Non-pigmented ciliary epithelial cell (primary cell): ENCODE measurements at places on chromosomes 3 and 15.

GRCh38 chr3:3281024-3281423 is 101.5 kb upstream of the CRBN start:
- DNase-seq = no peak

- DNase-seq = no peak
Measured at GRCh38 chr3:147336543-147337278, 69.6 kb downstream of the ZIC4 start.

DNA sequence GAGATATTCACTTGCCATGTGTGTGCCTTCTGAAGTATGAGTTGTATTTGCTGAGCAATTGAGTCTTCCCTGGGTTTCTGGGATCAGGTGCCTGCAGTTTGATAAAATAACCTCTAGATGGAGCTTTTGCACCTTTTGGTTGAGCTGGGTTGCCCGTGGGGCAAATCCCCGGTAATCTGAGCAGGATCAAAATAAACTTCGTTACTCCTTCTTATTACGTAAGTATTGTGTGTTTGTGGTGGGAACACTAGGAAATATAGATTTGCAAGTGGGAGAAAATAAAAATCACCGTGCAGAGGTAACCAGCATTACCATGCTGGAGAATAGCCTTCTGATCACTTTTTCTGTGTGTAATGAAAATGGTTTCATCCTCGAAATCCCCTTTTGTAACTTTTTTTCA is 277.4 kb upstream of the NR2E3 start:
- DNase-seq = no peak

- no peak for DNase-seq
Measured at GRCh38 chr3:160132226-160132625, 93.0 kb upstream of the C3orf80 start.

DNA sequence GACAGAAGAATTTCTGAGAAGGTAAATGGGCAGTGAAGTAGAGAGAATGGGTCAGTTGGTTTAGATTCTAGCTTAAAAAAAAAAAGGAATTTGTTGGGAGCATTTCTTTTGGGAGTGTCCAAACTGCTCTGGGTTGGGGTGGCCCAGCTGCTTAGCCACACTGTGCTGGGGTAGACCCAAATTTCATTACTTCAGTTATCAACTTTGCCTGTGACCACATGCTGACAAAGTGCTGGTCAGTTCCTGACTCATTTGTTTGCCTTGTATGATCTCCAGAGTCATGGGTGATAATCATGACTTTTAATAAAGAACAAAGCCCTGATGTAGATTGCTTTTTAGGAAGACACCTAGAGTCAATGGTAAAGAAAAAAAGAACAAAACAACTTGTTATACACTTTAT is 121.5 kb upstream of the FGF7 start:
- DNase-seq = no peak

DNA sequence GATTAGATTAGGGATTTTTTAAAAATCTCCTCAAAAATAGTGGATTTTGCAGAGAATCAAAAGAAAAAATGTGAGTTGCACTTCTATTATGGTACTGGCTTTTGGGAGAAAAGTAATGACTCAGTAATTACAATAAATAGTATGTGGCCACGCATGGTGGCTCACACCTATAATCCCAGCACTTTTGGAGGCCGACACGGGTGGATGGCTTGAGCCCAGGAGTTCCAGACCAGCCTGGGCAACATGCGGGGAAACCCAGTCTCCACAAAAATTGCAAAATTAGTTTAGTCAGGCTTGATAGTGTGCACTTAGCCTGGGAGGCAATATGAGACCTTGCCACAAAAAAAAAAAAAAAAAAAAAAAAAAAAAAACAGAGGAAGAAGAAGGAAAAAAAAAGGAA is 1098.2 kb downstream of the ZPLD1 start:
- no peak for DNase-seq

GRCh38 chr15:50593761-50594160 is 47.3 kb upstream of the USP50 start:
- no peak for DNase-seq

GRCh38 chr15:89164712-89165211 is 56.6 kb downstream of the RLBP1 start:
- DNase-seq = no peak

DNA sequence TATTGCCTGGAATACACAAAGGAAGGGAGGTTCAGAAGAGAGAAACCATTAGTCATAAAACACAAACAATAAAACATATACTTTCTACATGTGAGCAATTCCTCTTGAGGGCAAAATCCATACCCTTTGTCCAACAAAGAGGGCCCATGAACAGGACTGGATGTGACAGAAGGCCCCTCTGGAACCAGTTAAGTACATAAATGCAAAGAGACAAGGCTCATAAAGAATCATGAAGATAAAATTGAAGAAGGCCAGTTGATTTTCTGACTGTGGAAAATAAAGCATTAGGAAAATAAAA is 58.3 kb upstream of the CPOX start:
- no peak for DNase-seq

DNA sequence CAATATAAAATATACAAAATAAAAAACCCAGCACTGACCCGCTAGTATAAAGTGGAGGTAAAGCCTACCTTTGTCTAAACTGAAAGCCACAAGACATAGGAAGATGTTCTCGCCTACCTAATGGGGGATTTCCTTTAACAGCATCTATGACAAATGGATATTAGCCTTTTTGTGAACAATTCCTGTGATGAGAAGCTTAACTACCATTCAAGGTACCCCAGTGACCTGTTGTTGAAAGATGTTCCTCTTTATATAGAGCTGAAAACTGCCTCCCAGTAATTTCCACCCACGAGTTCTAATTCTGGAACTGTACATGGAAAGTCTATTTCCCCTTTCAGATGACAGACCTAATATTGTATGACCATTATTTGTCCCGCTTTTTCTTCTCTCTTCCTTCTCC is 109.8 kb upstream of the RASGRP1 start:
- DNase-seq = no peak

GRCh38 chr3:132817646-132818177 is 95.5 kb upstream of the NPHP3 start:
- DNase-seq = no peak

DNA sequence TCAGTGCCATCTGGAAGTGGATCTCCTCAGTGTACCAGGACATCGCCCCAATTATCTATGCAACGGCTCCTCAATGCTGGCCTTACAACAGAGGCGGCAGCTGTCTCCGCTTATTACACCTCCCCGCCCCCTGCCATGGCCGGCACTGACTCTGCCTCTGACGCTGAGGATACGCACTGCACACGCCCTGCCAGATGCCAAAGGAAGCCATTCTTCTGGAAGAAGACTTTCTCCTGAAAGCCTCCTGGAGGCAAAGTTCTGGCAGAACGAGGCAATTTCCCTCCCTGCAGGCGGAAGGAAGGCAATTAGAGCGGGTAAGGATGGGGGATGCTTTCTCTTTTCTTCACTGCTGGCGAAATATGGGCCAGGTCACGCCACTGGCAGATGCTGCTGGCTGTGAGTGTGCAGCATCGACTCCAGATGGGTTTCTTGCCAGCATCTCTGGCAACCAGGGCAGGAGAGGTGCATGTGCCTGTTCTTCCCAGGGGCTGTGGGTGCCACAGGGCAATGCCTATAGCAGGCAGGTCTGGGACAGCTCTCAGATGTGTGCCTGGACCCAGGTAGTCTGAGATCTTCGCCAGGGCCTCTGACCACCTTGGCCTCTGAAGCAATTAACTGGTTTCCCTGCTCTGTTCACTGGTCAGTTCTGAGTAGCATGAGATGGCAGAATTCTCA is 62.2 kb upstream of the MRPS22 start:
- no peak for DNase-seq

- no peak for DNase-seq
Measured at GRCh38 chr15:50523851-50524251, 22.6 kb downstream of the USP50 start.

- peak; percentile 58 for DNase-seq
Measured at GRCh38 chr3:100496711-100497261, 4.4 kb downstream of the TMEM45A start.

DNA sequence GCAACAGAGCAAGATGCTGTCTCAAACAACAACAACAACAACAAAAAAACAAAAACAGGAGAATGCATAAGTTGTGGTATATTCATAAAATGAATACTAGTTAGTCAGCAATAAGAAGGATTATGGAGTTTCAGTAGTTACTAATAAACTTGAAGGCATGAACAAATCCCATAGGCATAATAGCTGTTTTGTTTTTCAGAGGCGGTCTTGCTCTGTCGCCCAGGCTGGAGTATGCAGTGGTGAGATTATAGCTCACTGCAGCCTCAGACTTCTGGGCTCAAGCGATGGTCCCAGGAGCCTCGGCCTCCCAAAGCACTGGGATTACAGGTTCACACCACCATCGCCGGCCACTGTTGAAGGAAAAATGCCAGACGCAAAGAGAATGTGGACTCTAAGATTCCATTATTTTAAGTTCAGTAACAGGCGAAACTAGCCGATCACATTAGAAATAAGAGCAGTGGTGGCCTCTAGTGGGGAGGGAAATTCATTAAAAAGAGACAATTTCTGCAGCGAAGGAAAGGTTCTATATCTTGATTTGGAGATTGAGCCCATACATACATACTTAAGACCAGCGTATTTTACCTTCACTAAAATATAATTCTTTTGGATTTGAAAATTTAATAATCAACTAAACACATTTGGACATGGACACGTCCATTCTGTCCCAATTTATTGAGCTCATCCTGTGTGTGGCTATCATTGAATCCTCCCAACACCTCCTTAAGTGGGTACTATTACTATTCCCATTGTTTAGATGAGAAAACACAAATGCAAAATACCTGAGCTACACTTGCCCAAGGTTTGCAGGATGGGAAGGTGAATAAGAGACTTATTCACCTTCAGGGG is 27.4 kb upstream of the HDAC11 start:
- no peak for DNase-seq

DNA sequence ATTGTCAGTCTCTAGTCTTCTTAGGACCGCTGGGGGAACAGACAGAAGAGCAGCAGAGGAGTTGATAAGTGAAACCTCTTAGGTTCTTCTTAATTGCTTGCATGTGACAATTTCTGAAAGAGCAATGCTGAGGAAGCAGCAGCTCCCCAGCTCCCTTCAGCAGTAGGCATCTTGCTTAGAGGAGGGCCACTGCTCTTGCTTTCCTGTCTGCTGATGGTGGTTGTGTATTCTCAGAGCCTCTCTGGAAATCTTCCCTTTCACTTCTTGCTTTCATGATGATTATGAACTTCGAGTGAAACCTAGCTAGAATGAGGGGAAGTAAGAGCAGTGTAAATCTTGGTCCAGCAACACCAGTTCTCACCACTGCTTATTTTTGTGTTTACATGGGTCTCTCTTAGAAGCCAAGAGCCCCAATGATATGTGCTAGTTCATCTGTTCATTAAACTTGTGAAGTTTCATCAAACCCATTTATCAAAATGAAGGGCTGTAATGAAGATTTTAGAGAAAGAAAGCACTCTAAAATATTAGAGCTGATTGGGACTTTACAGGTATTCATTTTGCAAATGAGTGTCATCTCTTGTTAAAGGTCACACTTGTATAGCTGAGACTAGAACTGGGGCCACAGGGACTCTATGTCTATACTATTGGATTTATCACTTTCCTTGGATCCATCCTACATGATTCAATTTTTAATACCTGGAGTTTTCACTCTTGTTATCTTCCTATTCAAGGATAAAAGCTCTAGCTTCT is 246.7 kb downstream of the LPP start:
- DNase-seq = no peak

- DNase-seq = no peak
Measured at GRCh38 chr3:157029365-157029790, 130.6 kb downstream of the CCNL1 start.

GRCh38 chr3:10268930-10269329 is 20.7 kb downstream of the TATDN2 start:
- DNase-seq = no peak

- DNase-seq = no peak
Measured at GRCh38 chr3:194136519-194137007, 615 bp downstream of the HES1 start.

DNA sequence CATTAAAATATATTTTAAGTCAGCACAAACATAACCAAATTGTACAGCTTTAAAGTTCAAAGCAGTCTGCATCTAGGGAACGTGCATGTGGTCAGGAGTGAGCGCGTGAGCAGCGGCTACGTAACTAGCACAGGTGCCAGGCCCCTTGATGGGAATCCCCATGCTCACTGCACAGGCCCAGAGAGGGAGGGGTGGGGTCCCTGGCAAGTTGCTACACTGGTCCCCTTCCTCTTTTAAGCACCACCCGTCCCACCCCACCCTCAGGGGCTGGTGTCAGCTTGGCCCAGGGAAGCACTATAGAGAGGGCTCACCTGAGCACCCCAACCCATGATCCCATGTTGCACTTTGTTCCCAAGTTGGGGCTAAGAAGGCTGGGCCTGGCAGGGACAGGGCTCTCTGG is 835 bp upstream of the GMPPB start:
- DNase-seq = no peak

GRCh38 chr3:120275618-120276017 is 9.4 kb downstream of the GPR156 start:
- no peak for DNase-seq

- DNase-seq = no peak
Measured at GRCh38 chr15:90677807-90678790, 39.0 kb upstream of the BLM start.

- DNase-seq = no peak
Measured at GRCh38 chr3:59538753-59539432, 489.1 kb upstream of the CFAP20DC start.

DNA sequence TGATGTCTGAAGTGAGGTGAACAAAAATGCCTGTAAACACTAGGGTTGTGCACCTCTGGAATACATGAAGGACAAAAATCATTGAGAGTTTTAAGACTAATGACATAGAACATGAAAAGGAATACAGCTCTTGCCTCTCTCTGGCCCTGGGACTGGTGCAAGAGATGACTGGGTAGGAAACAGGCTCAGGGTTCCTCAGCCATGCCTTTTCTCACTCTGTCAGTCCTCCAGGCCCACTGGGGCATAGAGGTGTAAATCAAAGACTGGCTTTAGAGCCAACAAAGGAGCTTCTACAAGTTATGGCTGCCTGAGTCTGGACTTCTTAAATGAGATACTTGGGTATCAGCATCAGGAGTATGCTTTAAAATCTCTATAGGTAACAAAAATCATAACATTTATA is 554.7 kb upstream of the KCNMB2 start:
- DNase-seq = no peak

GRCh38 chr3:179332240-179332639 is 9.4 kb downstream of the ZNF639 start:
- no peak for DNase-seq

- no peak for DNase-seq
Measured at GRCh38 chr15:36024031-36024688, 478.2 kb upstream of the DPH6 start.

DNA sequence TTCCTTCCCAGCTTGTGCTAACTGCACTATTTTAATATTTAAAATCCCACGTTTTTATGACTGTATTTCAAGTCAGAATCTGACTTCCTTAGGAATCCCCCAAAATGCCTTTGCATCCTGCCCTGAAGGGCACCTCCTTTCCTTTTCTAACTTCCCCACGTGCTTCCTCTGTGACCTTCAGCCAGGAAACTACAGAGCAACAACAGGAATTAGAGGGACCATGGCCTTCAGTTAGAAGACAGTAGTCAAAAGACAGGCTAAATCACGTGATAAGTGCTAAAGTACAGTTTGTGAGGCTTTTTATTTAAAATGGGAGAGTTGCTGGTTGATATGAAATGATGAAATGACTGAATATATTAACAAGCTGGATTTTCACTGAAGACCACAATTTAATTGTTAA is 11.8 kb upstream of the ABHD10 start:
- DNase-seq = no peak
